ENCODE measurements at places on chromosomes 3 and 15.

- DNase-seq = no peak
Observed at GRCh38 chr3:120275618-120276017, 9.4 kb downstream of the GPR156 start.

DNA sequence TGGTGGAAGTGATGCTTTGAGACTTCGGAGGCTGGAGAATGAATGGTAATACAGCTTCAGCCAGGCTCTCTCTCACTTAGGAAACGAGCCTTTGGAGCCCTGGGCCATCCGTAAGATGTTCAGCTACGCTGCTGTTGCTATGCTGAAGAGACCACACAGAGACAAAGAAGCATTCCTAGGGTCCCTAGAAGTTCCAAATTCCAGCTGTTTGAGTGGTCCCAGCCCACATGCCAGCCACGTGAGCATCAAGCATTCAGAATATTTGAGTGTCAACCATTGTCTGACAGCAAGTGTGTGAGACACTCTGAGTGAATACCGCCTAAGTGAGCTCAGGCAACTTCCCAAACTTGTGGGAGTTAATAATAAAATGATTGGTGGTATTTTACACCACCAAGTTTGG is 212.9 kb downstream of the CD47 start:
- no peak for DNase-seq

DNA sequence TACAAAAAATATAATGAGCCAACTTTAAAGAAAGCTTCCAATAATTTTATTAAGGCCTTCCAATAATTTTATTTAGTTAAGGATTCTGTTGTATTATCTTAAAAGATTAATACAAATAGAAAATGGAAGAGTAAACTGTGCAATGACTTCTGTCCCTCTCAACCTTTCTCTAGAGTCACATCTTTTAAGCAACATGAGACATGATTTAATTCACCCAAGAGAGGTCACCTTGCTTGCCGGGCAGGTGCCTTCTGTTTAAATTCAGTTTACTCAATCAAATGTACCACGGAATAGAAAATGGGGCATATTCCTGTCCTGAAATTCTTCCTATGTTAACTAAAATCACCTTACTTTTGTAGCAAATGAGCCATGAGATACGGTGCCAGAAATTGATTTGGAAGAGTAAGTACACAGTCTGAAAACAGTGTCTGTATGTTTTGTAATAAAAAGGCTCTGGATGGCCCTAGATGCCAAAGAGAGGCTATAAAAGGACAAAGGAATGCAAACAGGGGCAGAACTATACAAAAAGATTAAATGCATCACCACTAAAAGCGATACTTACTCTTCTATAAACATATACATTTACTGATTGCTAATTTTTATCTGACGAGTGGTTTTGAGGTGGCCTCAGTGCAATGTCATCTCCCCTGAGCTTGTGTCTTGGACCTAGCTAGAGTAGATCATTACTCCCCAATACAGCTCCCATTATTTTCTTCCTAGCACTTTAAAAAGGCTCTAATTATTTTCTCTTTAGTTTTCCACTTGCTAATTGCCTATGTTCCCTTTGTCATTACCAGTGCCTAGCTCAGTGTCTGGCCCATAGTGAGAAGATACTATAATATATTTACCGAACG is 134.0 kb downstream of the FHIT start:
- DNase-seq = no peak

- no peak for DNase-seq
Observed at GRCh38 chr3:46024131-46024530, 3.2 kb downstream of the XCR1 start.

DNA sequence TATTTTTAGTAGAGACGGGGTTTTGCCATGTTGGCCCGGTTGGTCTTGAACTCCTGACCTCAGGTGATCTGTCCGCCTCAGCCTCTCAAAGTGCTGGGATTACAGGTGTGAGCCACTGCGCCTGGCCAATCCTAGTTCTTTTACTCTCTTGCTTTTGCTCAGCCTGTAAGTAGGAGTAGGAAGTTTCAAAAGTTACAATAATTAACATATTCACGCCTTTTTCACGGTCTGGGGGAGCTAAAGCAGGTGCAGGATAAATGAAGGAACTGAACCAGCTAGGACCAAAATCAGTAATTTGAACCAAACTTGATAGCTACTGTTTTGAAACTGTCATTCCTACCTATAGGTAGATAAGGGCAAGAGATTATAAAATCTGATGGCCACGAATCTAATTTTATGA is 98.5 kb downstream of the CACNA1D start:
- no peak for DNase-seq

- no peak for DNase-seq
Observed at GRCh38 chr3:86998569-86998968, 7.6 kb upstream of the VGLL3 start.

DNA sequence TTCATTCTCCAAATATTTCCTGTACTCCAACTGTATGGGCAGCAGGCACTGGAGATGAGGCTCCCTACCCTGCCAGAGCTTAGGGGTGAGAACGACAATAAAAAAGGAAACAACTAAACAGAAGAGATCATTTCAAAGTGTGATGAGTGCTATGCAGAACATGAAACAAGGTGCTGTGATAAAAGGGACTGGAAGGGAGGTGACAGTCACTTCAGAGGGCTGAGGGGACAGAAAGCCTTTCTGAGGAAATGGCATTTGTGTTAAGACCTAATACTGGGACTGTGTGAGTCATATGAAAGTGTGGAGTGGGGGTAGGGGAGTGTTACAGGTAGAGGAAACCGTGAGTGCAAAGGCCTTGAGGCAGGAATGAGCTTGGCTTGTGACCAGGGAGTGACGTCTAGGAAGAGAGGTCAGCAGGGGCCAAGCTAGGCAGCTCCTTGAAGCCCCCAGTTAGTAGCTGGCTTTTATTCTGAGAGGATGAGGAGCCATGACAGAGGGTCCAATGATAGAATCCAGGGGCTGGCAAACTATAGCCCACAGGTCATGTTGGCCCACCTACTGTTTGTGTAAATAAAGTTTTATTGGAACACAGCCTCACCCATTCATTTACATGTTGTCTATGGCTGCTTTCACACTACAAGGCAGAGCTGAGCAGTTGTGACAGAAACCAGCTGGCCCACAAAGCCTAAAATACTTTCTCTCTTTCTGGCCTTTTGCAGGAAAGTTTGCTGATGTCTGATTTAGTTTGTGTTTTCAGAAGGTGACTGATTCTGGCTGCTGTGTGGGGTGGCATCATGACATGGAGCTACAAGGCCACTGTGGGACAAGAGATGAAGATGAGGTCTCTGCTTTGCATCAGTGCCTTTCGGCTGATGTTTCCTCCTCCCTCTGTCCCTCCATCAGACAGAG is 56.6 kb downstream of the LSM3 start:
- no peak for DNase-seq

DNA sequence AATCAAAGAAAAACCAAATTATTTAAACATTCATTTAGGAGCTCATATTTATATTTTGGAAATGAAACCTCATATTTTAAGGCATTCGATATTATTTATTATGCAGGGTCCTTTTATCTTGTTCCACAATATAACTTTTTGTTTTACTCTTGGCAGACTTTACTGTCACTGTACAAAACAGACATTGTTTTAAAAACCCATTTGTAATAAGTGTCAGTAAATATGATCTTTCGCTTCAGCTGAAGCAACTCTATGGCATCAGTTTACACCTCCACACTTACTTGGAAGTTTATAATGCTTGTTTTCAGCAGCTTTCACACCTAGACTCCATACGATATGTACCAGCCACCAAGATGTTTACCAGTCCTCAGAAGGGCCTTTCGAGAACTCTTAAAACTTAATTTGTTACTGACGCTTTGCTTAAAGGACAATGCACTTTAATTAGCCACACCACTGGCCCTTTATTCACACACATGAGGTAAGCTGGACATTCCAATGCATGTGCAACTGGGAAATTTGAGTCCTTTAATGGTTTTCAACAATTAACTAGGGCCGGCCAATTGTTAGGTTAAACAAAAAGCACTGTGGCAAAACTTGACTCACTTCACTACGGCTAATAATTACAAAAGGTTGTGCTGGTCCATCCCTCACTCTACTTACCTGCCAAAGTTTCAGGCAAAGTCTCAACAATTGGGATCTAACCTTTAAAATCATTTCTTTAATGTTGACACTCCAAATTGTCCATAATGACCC is 16.7 kb downstream of the WWTR1 start:
- DNase-seq = no peak

DNA sequence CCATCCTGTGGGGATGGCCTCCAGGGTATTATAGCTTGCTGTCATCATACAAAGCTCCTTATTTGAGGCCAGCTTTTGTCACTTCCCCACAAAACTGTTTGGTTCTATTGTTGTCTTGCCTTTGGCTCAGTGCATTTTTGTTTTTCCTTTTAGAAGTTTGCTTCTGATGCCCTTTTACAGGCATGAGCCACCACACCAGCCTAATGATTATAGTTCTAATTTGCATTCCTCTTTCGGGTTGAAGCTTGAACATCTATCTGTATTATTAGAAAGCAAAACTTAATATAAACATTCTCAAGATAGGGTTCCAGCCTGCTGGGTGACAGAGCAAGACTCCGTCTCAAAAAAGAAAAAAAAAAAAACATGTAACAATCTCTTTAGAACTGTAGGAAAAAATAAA is 39.8 kb downstream of the SMARCC1 start:
- no peak for DNase-seq

- DNase-seq = no peak
Observed at GRCh38 chr15:90946538-90946937, 8.1 kb upstream of the RCCD1 start.

- no peak for DNase-seq
Observed at GRCh38 chr3:115162759-115163158, 15.7 kb upstream of the ZBTB20 start.

DNA sequence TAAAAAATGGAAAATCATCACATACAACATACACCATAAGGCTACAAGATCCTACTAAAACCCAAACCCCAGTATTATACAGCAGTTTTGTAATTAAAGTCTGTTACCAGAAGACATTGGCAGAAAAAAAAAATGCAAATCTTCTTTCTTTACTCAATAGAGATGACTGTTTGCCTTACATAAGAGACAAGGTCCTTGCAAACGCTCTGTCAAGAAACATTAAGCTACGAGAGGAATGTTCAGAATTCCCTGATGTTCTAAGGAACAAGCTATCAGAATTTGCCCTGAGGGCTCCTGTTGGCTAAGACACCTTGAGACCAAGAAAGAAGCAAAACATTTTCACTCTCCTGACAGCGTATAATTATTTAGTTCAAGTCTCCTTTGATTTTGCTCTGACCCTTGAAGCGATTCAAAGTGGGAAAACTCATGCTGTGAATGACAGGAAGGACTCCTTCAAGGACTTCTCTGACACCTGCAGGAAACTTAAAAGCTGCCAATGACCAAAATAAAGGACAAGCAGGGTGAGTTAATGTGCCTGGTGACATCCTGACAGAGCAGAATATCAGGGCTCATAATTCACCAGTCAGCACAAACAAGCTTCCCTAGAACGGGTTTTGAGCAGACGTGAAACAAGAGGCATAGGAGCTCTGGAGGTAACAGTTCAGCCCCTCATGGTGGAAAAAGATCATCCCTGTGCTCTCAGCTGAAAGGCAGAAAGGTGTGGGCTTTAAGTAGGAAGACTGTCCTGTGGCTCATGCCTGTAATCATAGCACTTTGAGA is 2.5 kb downstream of the SCAMP2 start:
- no peak for DNase-seq

DNA sequence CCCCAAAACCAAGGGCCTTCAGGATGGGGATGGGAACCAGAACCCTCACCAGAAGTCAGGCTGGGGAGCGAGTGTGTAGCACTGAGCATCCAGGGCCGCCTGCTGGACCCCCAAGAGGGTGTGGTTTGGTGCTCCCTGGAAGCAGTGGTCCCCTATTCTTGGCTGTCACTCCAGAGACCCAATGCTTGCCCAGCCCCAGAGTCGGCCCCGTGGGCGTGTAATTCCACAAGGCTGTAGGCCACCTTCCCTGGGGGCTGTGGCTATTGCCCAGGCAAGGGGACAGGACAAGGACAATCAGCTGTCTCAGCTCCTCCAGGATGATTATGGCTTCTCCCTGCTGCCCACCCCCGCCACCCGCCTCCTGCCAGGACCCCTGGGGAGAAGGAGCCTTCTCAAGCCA is 14.5 kb downstream of the IGDCC3 start:
- no peak for DNase-seq

GRCh38 chr3:134527037-134527436 is 41.2 kb downstream of the CEP63 start:
- no peak for DNase-seq

- DNase-seq = no peak
Observed at GRCh38 chr15:60480149-60480548, 1.2 kb upstream of the ICE2 start.

DNA sequence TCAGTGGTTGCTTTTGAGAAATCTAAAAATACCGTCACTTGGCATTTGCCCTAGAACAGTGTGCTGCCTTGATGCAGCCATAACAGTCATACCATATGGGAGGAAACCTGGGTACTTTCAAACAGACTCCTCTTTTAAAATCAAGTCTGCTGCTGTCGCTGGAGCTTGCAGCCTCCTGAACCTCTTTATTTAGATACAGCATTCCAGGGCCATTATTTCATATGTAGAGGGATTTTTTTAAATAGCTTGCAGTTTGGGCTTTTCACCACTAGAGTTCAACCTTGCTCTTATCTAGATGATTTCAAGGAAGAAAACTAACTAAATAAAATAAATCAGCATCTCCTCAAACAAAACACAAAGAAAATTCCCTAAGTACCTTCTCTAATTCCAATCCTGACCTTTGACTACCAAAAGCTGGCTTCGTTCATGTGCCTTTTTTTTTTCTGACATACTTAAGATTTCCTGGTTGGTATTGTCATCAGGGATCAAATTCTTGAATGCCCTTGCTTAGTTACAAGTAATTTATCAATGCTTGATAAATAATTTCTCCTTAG is 111.6 kb downstream of the KBTBD8 start:
- no peak for DNase-seq

GRCh38 chr15:34001536-34001935 is 33.2 kb downstream of the CHRM5 start:
- no peak for DNase-seq

DNA sequence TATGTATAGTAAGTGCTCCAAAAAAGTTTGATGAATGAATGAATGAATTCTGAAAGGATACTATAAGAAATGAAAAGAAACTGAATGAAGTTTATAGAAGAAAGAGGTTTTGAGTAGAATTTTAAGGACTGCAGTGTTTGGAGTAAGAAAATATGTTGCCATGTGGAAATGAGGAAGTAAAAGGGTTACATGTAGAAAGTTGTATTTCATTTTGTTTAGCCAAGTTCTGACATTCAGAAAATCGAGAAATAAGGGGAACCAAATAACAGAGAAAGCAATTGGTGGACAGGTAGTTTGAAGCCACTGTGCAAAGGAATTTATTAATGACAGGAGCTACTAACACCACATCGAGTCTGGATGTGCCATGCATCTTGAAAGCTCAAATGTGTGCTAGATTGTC is 200.7 kb downstream of the SATB1 start:
- no peak for DNase-seq

Measured in stimulated activated CD8-positive, alpha-beta memory T cell treated with anti-CD3 and anti-CD28 coated beads, Interleukin-7, amount 100 ng/mL, for 1 hour (primary cell).